Brain pericyte (primary cell): ENCODE measurements at places on chromosomes 6 and 20.

GRCh38 chr6:166617359-166617758, 9.7 kb downstream of the RPS6KA2 start:
- DNase-seq = no peak

- no peak for DNase-seq
Observed at GRCh38 chr6:7324520-7324919, 11.5 kb upstream of the SSR1 start.

DNA sequence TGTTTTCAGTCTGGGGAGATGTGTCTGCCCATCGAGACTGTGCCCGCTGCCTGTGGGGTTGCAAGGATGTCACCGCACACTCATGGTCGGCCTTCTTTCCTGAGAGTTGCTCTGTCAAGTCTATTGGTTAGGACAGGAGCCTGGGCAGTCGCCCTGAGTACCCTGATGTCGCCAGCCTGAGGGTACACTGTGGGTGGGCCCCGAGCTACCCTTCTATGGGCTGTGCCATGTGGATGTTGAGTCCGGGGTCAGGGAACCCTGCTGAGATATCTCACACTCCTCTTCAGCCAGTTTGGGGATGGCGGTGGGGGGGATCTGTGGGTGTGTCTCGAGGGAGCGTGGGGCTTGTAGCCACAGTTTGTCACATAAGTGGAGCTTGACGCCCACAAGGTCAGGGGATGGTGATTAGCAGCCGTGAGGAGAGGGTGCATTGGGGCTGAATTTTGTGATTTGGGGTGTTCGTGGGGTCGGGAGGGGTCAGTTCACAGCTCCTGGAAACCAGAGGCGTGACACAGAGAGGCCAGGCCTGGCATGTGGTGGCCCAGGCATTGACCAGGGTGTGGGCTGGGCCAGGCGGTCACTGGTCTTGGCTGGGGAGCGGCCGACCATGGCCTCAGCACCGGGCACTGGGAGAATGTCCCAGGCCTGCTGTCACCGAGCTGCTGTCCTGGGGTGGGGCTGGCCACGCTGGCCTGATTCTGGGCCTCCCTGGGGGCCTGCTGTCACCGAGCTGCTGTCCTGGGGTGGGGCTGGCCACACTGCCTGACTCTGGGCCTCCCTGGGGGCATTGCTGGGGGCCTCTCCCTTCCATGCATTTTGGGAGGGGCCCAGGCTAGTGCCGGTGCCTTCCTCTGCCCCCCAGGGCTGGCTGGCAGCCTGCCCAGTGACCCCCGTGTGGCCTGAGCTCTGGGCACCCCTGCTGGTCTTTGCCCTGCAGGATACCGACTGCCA, 1.6 kb upstream of the NPBWR2 start:
- no peak for DNase-seq

- no peak for DNase-seq
Observed at GRCh38 chr6:112879920-112880413, 532.8 kb downstream of the RFPL4B start.

DNA sequence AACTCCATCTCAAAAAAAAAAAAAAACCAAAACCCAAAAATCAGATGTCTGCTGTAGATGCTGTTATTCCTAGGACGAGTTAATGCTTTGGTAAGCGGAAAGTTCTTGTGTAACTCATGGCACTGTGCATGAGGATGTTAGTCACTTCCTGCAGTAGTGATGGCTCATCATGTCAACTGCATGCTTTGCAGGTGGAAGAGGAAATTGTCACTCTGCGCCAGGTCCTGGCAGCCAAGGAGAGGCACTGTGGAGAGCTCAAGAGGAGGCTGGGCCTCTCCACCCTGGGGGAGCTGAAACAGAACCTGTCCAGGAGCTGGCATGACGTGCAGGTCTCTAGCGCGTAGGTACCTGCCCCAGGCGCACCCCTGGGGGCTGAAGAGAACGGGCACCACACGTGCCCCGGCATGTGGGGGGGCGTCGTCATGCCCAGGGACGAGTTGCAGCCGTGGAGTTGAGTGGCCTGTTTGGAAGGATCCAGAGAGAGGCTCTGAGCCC, 8.5 kb downstream of the TPD52L2 start:
- DNase-seq = no peak

DNA sequence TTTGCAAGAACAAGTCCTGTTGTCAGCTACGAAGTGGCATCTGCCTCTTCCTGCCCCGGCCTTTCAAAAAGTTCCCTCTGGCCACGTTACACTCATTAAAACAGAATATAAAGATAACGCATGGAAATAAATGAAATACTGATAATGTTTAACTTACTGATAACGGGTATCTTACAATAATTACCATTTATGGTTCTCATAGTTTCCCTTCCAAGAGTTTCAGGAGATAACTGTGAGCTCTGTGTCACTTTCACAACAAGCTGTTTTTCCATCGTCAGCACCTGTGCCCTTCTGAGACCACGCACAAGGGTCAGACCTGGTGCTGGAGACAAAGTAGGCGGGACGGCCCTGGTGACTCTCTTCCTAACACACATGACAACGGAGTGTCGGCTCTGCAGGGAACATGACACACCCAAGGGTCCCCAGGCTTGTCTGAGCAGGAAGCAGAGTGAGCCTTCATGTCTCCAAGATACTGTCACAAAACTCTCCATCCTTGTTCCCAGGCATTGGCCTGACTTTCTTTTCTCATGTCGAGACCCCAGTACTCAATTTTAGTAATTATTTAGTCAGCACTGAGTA, 86.2 kb upstream of the THBS2 start:
- no peak for DNase-seq

DNA sequence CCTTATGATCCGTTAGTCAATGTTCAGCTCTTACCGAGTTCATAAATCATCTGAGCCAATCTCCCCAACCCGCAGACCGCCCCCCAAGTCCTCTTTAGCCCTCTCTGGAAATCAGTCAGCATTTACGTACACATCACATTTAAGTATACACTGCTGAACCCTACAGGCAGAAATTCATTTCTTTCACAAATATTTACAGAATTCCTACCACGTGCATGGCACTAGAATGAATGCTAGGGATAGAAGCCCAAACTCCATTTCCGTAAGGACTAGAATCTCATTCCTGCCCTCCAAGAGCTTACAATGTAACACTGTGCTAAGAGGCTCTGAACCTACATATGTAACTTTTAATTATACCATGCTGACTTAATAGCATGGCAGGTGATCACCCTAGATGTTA, 1.8 kb downstream of the OSER1 start:
- no peak for DNase-seq

DNA sequence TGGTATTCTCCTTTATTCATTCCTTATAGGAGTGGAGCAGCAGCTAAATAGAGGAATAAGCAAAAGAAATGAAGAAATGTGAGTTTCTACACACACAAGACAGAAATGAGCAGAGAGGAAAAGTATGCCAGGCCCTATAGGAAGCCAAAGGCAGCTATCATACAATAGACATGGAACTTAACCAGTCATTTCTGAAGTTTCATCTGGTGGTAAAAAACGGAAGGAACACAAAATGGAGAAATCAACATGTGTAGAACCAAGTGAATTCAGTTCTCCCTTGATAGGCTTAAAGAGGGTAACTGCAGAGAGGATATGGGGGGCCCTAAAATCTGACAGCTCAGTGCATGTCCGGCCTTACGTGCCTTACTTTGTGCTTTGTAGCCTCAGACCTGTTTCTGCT, 44.6 kb downstream of the TSBP1 start:
- DNase-seq = no peak

- DNase-seq = no peak
Observed at GRCh38 chr6:13248053-13248452, 80.3 kb downstream of the TBC1D7 start.

- no peak for DNase-seq
Observed at GRCh38 chr20:4082406-4083097, 67.2 kb upstream of the RNF24 start.

GRCh38 chr6:52243282-52243893, 912 bp downstream of the IL17F start:
- DNase-seq = no peak

GRCh38 chr6:43964659-43965570, 162.3 kb downstream of the MRPL14 start:
- no peak for DNase-seq

DNA sequence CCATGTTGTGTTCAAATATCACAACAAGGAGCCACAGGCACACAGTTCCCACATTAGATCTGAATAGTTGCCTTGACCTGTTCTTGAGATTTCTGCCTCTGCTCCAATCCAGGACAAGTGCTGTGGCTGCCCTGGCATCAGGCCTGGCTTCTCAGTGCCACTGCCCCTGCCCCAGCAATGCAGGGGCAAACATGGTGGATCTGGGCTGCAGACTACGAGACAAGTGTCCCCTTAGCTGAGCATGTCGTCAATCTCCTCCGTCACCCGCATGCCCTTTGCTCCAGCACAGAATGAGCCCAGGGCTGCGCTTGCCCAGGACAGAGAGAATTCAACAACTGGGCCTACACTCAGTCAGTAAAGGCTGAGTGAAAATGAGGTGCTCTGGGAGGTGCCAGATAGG, 201.6 kb downstream of the SYNDIG1 start:
- DNase-seq = no peak

- no peak for DNase-seq
Observed at GRCh38 chr6:92942549-92942948, 476.8 kb downstream of the EPHA7 start.

- no peak for DNase-seq
Observed at GRCh38 chr20:24518515-24518914, 49.1 kb downstream of the SYNDIG1 start.

DNA sequence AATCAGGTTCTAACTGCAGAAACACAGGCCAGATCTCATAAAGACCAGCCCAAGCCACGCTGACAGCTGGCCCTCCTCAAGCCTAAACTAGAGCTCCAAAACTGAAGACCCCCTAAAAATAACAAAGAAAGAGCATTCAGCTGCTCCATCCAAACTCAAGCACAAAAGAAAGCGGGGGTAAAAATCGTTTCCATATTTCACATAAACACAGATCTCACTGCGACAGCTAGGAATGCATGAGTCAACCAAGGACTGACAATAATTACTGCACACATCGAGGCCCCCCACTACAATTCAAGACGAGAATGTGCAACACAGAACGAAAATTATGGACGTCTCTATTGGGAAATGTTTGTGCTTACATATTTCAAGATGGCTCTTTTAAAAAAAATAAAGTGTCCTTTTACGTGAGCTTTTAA, 31.1 kb downstream of the CNKSR3 start:
- DNase-seq = no peak

- DNase-seq = no peak
Observed at GRCh38 chr20:48652961-48653705, 174.7 kb downstream of the PREX1 start.

DNA sequence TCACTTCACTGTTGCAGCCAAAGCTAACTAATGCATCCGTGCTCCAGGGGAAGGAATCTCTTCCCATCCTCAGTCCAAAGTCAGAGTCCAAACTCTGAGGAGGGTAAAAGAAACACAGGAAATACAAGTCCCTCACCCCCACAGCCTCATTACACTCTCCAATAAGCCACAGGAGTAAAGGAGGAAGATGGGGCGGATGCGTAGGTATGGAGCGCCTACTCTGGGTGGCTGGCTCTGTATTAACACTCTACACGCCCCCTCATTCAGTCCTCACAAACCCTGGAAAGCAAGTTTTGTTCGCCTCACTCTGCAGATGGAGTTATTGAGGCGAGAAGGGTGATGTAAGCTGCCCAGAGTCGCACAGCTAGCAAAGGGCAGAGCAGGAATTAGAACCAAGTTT, 242.9 kb downstream of the NRN1 start:
- DNase-seq = no peak

- DNase-seq = no peak
Observed at GRCh38 chr6:25327432-25327831, 48.3 kb downstream of the CARMIL1 start.

GRCh38 chr6:8269094-8269493, 166.3 kb downstream of the SLC35B3 start:
- no peak for DNase-seq

- DNase-seq = no peak
Observed at GRCh38 chr20:32078791-32079190, 26.7 kb downstream of the HCK start.

- no peak for DNase-seq
Observed at GRCh38 chr6:96116674-96117073, 100.9 kb downstream of the FUT9 start.

DNA sequence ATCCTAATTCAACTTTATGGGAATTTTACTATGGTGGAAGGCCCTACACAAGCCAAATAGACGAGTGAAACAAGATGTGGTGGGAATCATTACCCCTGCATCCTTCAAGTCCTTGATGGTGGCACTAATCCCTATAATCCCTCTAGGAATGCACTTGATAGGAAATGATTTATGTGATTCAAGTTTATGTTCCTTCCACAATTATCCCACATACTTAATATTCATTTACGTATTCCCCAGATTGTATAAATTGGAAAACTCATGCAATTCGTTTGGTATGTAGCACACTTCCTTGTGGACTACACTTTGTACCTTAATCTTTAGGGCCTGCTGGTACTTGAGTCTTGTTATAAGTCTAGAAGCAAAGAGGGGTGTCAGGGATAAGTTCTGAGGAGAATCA, 40.8 kb downstream of the PKIB start:
- no peak for DNase-seq

GRCh38 chr6:158376631-158377081, 64.4 kb downstream of the TULP4 start:
- no peak for DNase-seq

DNA sequence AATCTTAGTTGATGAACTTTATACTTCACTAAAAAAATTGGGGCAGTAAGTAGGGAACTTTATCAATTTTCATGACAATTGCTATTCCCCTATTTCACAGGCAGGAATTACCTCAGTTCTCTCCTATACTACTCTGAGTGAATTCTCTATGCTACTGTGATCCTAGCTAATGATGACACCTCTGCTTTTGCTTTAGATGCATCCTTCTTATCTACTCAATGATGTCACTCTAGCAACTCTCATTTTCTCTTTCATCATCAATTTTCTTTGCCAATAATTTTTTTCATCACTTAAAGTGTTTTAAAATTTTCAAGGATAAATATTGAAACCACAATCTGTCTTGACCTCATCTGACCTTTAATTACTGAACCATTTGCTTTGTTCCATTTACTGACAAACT, 8.1 kb downstream of the DEFB114 start:
- DNase-seq = no peak

GRCh38 chr6:105179244-105180065, at the start of gene POPDC3:
Gene POPDC3 (minus strand): TSS chr6:105180014. CDS start chr6:105161909, 18,105 bp downstream.
- no peak for DNase-seq

DNA sequence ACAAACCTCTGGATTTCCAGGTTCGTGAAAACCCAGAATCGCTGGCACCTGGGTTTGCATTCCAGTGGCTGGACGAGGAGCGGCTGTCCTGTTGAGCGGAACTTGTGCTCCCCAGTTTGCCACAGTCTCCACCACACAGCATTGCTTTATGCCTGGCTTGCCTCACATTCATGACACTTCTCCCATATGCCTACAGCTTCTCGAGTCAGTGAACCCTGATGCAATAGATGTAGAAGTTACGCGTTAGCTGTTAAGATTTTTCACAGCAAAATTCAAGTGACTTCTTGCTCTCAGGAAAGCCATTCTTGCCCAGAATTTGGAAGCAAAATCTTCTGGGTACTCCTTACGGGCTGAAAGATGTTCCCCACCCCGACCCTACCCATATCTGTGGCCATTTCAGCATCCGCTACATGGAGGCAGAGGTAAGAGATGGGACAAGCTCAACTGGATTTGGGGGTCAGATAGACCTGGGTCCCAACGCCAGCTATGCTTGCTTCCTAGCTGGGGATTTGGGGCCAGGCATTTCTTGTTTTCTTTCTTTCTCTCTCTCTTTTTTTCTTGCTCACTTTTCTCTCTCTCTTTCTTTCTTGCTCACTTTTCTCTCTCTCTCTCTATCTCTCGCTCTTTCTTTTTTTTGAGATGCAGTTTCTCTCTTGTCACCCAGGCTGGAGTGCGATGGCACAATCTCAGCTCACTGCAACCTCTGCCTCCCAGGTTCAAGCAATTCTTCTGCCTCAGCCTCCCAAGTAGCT, 12.4 kb upstream of the GDAP1L1 start:
- no peak for DNase-seq
